ENCODE measurements at places on chromosomes 3 and 15.

DNA sequence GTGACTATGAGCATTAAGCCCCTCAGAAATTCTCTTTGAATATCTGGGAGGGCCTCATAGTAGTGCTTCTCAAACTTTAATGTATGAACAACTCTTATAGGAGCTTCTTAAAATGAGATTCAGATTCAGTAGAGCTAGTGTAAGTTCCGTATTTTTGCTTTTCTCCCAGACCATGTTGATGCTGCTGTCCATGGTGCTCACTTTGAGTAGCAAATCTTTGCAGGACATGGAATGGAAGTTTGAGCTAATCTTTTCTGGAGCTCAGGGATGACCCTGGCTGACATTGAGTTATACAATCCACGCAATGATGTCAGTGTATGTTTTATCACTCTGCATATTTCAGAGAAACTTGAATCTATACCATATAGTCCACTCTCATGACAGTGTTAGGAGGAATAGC, 134.2 kb downstream of the OTOL1 start:
- DNase-seq = no peak

GRCh38 chr3:31295150-31295765, 237.5 kb upstream of the STT3B start:
- no peak for DNase-seq

DNA sequence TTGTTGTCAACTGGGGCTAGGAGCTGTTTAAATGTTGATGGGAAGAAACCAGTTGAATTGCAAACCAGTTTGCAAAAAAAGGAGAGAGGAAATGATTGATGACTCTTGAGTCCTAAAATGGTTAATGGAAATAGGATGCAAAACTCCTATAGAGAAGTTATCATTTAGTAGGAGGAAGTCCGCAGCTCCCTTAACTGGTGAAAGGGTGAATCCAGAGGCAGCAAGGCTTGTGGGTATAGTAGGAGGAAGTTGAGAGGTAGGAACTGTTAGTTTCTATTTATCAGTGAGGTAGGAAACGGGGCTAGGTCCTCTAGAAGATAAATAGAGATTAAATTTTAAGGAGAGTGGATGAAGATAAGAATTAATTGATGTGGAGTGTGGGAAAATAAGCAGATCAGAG, 15.4 kb downstream of the IREB2 start:
- no peak for DNase-seq

- no peak for DNase-seq
These were observed 11.2 kb upstream of the SEMA4B start for GRCh38 chr15:90189781-90190467.
